Mesenteric fat pad (tissue), 1 donor: ENCODE measurements at places on chromosomes 3 and 15.

GRCh38 chr3:45865563-45865962 is 20.8 kb upstream of the CCR9 start:
- DNase-seq = no peak

DNA sequence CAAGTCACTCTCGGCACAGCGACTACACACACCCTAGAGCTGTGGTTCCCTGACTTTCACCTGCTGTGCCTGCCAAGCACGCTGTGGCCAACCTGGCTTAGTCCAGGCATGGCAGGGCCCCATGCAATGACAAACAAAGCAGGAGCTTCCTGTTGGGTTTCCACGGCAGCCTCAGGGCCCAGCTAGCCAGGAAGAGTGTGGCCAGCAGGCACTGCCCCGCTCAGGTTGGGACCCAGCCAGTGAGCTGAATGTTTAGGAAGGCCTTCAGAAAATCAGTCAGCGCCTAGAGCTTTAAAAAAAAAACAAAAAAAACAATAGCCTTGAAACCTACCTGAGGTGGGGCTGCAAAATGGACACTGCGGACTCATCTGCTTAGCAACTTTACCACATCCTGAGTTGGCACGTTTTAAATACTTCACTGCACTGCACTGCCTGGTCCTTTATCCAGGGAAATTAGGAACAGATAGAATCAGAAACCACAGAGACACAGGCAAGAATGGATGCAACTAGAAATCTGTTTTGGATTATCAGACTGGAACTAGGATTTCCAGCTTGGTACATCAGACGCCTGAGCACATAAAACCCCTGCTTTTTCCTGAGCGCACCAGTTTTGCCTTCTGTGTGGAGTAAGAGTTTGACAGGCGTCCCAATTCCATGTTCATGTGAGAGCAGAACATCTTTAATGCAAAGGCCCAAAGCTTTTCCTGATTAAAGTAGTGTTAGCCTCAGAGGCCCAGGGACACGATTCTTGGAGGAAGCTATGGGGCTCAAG is 36.2 kb upstream of the LDHAL6B start:
- no peak for DNase-seq

DNA sequence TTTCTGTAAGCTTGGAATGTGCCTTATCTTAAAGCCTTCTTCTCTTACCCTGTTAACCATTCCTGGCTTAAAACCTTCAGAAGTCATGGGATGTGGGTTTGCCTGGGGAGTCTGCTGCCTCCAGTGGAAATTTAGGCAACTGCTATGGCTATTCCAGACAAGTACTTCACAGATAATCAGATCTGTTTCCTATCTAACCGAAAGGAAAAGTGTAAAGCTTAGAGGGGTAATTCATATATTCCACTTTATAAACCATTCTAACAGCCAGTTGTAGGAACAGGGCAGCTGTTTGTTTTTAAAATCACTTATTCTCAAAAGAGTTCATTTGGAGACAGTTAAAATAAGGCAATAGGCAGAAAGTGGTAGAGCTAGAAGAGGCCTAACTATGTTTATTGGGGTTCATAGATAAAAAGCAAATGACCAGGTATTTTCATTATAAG is 219.9 kb downstream of the TCF12 start:
- no peak for DNase-seq

GRCh38 chr15:101559952-101560351 is 70.4 kb upstream of the PCSK6 start:
- DNase-seq = peak; percentile 24

- no peak for DNase-seq
Observed at GRCh38 chr3:20280257-20280656, 94.3 kb upstream of the SGO1 start.

DNA sequence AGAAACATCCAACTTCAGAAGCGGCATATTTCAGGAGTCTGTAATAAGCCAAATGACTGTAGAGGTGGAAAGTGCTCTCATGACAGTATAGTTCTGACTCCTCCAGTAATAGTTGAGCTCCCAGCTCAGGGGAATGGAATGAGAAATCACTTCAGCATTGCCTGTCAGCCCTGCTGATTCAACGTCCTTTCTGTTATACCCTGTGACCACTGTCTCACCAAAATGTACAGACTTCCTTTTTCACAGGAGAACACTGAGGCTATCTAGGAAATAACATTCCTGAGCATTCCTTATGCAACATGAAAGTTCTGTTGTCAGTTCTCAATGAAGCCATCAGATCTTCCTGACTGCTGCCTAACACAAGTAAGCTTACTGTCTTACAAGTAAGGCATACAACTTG is 284.5 kb upstream of the MME start:
- DNase-seq = no peak

GRCh38 chr3:140766465-140766864 is 88.6 kb downstream of the TRIM42 start:
- DNase-seq = no peak

DNA sequence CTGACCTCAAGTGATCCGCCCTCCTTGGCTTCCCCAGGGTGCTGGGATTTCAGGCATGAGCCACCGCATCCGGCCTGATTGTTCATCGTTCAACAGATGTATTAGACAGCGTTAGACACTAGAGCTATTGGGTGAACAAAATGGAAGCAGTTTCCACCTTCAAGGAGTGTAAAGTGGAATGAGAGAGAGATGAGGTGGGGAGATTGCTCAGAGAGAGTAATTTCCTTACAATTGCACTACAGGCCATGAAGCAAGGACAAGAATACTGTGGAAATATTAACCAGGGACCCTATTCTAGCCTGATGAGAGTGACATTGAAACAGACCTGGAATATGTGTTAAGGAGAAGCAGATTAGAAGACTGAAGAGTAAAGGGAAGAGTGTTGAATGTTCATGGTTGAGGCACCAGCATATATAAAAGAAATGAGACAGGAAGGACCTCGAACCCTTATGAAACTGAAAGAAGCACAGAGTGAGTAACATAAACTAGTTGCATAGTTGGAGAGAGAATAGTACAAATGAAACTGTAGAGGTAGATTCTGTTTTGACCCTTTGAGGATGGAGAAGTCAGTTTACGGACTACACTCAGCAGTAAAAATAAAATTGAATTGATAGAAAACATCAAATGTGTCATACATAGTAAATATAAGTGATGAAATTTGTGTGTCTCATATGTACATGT is 7.2 kb downstream of the RTF1 start:
- DNase-seq = peak; percentile 45

- no peak for DNase-seq
Observed at GRCh38 chr3:159919873-159920272, 68.8 kb upstream of the IL12A start.

DNA sequence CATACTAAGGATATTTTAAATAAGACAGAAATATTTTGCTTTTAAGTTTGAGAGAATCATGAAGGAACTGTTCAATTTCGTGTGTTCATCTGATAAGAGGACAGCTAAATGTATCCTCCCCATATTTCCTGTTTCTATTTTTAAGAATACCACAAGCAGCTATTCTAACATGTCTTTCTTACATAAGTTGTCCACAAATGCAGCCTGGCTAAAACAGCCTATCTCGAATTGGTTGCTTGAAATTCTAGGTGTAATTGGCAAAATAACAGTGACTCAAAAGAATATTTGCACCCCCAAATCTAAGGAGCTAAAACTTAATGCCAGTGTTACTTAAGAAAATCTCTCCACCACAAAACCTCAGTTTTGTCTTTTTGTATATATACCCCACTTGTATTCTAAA is 35.0 kb downstream of the BTLA start:
- DNase-seq = no peak

DNA sequence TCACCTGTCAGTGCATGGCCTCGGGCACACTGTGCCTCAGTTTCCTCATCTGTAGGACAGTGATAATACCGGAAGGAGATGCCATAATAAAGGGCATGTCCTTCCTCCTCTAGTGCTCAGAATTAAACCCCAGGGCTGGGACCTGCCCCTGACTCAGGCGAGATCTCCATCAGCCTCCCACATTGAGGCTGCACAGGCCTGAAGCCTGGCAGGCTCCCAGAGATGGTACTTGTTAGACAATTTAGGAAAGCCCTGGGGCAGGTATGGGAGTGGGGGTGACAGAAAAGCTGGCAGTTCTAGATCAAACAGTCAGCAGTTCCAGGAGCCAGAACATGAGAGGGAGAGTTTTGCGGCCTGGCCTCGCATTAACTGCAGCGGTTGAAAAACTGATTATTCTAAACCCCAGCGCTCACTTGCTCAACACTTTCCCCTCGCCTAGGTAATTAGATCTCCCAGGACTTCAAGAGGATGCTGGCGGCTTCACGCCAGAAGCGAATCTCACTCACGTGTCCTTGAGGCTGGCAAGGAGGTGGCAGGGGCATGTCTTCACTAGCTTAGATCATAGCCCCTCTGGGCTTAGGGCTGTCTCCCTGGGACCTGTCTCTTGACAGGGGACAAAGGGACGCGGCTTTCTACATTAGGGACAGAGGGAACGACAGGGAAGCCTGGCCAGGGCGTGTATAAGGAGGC is 73.1 kb downstream of the ATP2B2 start:
- no peak for DNase-seq

DNA sequence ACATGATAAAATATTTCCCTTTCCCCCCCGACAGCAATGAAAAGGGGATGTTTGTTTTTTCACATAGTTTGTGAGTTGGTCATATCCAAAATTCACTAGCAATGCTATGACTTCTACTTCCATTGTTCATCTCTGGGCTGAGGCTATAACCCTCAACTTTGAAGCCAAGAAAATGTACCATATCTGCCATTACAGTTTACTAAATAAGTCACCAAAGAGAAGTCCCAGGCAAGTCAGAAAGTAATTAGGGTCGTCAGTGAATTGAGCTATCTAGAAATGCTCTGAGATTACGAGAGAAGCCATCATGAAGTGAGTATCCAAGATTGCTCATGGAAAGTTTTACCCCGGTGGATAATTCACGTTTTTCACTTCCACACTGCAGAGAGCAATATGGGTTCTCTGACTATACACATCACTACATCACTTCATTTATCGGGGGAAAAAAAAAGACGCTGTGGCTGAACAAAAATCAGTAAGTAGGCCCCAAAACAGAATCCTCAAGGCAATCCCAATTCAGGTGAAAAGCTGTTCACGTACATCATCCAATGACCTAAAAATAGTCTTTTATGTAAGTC is 1.4 kb downstream of the PEAK1 start:
- DNase-seq = no peak

DNA sequence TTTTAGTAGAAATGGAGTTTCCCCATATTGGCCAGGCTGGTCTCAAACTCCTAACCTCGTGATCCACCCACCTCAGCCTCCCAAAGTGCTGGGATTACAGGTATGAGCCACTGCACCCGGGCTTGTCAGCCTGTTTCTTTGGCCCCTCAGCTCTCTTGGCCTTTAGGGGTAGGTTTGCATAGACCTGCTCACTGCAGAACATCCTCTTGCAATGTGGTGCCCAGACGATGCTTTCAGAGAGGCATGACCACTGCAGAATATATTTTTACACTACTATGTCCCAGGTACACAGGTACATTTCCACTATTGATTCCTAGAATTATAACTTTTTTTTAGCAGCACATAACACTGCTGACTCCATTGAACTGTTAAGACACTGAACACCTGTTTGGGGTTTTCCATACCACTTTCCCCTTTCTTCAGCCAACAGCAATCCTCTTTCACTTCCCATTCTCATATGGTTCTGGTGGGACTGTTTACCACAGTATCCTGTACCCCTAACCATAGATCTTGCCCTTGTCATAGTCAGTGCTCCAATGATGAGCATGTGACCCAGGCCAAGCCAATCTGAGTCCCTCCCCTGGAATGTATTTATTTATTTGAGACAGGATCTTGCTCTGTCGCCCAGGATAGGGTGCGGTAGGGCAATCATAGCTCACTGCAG is 21.1 kb downstream of the CCDC32 start:
- no peak for DNase-seq

- no peak for DNase-seq
Observed at GRCh38 chr15:41263891-41264351, 32.9 kb downstream of the CHP1 start.

DNA sequence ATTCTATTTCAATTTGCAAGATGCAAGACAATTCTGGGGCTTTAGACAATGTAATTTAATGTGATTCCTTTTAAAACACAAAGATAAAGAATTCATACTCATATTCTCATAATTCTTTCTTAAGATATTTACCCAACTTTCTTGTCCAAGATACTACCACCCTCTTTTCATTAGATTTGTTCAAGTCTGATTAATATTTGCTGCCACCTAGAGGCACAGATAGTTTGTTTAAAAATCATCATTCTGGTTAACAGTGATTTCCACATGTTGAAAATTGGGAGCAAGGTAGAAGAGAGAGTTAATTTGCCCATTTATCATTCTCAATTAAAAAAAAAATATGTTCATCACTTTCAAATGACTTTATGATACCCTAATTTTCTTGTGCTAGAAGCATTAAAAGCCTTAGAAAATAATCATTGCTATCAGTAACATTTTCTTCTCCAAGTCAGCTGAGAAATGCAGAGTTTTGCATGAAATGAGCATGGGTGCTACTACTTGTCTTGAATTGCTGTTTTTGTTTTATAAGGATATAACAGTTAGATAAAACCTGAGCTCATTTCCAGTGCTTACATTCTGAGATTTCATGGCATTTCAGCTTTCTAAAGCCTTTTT is 11.6 kb downstream of the TAMM41 start:
- no peak for DNase-seq

- no peak for DNase-seq
Observed at GRCh38 chr3:80232760-80233159, 465.0 kb upstream of the ROBO1 start.

GRCh38 chr3:66017084-66017483 is 21.6 kb downstream of the MAGI1 start:
- no peak for DNase-seq

- no peak for DNase-seq
Observed at GRCh38 chr3:125261031-125261430, 48.5 kb upstream of the SLC12A8 start.

GRCh38 chr15:68034081-68034480 is 20.0 kb upstream of the PIAS1 start:
- no peak for DNase-seq

DNA sequence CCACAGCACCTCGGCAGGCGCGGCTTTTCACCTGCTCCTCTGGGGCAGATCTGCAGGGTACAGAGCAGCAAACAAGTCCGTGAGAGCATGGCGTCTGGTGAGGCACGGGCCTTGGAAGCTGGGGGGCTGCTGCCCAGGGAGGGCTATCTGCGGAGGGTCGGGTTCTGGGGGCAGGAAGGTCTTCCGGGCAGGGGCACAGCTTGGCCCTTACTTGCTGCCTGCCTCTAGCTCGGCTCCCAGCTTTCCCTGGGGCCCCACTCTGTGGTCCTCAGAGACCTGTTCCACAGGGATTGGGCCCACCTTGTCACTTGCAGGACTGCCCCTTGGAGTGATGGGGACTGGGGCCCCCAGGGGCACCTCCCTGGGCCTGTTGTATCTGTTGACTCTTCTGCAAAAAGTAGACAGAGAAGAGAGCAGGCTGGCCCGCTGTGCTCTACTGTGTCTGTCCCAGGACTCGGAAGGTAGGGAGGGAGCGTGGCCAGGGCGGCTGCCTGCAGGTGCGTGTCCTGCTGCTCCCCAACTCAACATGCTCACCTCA is 84.1 kb downstream of the TBC1D2B start:
- DNase-seq = peak; percentile 88

GRCh38 chr15:50108461-50108860 is 10.6 kb downstream of the ATP8B4 start:
- DNase-seq = no peak
